ENCODE measurements at places on chromosomes 16 and 17. TPM values are rescaled to one million over a fixed set of nuclear protein-coding genes. Genes with fewer than 3 reads are reported as not detected.

The OR2C1 gene
- not detected for total RNA-seq

The CNTNAP1 gene
- 1.2 TPM for total RNA-seq

The SLC5A11 gene
- 0.64 TPM for total RNA-seq

The HSBP1 gene
- total RNA-seq = 216 TPM

The ADORA2B gene
- 10.7 TPM for total RNA-seq

The PCTP gene
- total RNA-seq = 19.6 TPM

The CCDC40 gene
- 13.3 TPM for total RNA-seq

The ZG16 gene
- total RNA-seq = not detected

The HBA2 gene
- total RNA-seq = not detected

The CIBAR2 gene
- not detected for total RNA-seq

The C16orf92 gene
- not detected for total RNA-seq

The SDR42E1 gene
- 33.0 TPM for total RNA-seq

The SLC38A8 gene
- not detected for total RNA-seq

The KRT25 gene
- total RNA-seq = not detected

The KRTAP3-1 gene
- total RNA-seq = not detected

The PRDM7 gene
- total RNA-seq = not detected

The HSD17B1 gene
- 0.88 TPM for total RNA-seq

The C16orf96 gene
- not detected for total RNA-seq

The ACSF3 gene
- 54.9 TPM for total RNA-seq

The STX1B gene
- 1.3 TPM for total RNA-seq

The CCL13 gene
- not detected for total RNA-seq

The CORO6 gene
- 0.49 TPM for total RNA-seq

The PAFAH1B1 gene
- total RNA-seq = 88.5 TPM

The CMTM2 gene
- total RNA-seq = 0.95 TPM

The CYGB gene
- not detected for total RNA-seq

The NPIPB8 gene
- 1.8 TPM for total RNA-seq

The KCNJ18 gene
- total RNA-seq = not detected

The POLR2A gene
- 89.0 TPM for total RNA-seq

The RNU2-1 gene
- total RNA-seq = 5,662 TPM

The FZD2 gene
- 28.5 TPM for total RNA-seq

The CLDN6 gene
- 1.2 TPM for total RNA-seq

The RPGRIP1L gene
- 16.6 TPM for total RNA-seq

The FSCN2 gene
- 5.5 TPM for total RNA-seq

The HSD17B2 gene
- 16.2 TPM for total RNA-seq

The MFAP4 gene
- not detected for total RNA-seq

The DOC2B gene
- total RNA-seq = not detected

The NEUROD2 gene
- total RNA-seq = not detected

The ZNF385C gene
- total RNA-seq = 4.0 TPM

The TMEM114 gene
- not detected for total RNA-seq

The ABCC6 gene
- total RNA-seq = 5.8 TPM

The DCXR gene
- 95.3 TPM for total RNA-seq

The TK1 gene
- total RNA-seq = 89.7 TPM

The USP31 gene
- total RNA-seq = 23.6 TPM

The SLC13A5 gene
- 0.71 TPM for total RNA-seq

The DNASE1L2 gene
- 5.7 TPM for total RNA-seq

The CHST6 gene
- total RNA-seq = 4.3 TPM

The KRT9 gene
- not detected for total RNA-seq

The NECAB2 gene
- total RNA-seq = 0.28 TPM

The CA7 gene
- not detected for total RNA-seq

The KRTAP1-5 gene
- not detected for total RNA-seq
